Activated naive CD4-positive, alpha-beta T cell (primary cell): ENCODE measurements at places on chromosomes 4 and X.

DNA sequence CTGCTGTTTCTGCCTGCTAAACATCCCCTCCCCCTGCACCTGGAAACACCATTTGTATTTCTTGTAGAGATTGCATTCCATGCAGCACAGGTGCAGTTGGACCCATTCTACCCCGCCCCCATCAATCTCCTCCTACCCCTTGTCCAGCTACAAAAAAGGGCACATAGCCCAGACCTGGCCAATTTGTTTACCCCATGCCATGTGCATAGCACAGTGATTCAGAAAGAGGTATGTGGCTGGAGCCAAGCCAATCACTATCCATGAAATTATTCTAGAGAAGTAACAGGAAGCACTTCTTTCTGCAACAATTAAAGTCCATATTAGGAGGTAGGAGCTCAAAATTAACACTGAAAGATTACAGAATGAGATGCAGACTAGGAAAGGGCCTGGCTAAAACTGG is 20.2 kb upstream of the TMEM184C start:
- no peak for DNase-seq

- DNase-seq: no peak
These were observed 20.9 kb upstream of the S100G start for GRCh38 chrX:16628946-16629595.

DNA sequence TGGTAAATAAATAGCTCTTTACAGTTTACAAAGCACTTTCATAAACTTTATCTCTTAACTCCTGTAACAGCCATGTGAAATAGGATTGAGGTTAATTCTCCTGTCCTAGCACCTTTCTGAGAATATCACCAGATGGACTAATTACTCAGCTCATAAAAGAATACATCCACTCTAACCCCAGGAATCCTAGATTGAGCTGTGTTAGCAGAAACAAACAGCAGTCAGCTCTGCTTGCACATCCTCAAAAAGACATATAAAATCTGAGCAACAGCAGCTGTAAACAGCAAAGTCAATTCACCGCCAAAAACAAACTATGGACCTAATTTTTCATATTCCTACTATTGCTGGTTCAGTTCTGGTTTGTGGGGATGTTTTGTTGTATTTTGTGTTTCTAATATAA is 182.8 kb downstream of the QDPR start:
- no peak for DNase-seq

DNA sequence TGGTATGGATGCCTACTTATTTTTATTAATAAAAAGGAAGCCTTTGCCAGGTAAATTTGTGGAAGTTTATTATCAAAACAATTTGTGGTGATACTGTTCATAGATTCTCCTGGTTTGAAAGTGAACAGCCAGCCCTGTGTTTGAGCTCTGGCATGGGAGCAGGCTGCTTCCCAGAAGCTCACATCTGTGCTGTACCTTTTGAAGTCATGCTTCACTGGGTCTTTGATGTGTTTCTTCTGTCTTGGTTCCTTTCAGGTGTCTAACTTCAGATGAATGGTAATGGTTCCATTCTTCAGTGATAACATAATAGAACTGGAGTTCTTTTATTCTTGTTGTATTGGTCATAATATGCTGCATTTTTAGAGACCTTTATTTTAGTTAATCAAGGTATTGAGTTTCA is 85.5 kb downstream of the BMPR1B start:
- DNase-seq: no peak

DNA sequence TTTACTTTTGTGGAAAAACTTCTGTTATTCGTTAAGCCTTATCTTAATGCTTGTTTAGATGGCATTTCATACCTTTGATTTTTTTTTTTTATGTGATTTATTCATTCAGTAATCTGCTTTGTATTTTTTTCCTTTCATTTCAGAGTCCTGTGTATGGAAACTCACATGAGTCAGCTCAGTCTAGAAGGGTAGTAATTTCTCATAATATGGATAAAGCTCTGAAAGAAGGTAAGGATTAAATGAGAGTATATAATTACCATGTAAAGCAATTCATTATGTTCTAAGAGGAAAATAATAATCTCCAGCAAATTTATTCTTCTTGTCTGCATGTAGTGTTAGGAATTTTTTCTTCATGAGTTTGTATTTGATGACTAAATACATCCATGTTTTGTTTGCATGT is 37.8 kb downstream of the SNX25 start:
- DNase-seq: no peak

GRCh38 chrX:101195442-101196173 is 24.0 kb upstream of the DRP2 start:
- no peak for DNase-seq

- no peak for DNase-seq
These were observed 145.4 kb upstream of the HUWE1 start for GRCh38 chrX:53831662-53832635.

- DNase-seq: no peak
These were observed 4.4 kb downstream of the PQBP1 start for GRCh38 chrX:48902135-48902534.

GRCh38 chrX:36434522-36434921 is 515.0 kb downstream of the CFAP47 start:
- no peak for DNase-seq

DNA sequence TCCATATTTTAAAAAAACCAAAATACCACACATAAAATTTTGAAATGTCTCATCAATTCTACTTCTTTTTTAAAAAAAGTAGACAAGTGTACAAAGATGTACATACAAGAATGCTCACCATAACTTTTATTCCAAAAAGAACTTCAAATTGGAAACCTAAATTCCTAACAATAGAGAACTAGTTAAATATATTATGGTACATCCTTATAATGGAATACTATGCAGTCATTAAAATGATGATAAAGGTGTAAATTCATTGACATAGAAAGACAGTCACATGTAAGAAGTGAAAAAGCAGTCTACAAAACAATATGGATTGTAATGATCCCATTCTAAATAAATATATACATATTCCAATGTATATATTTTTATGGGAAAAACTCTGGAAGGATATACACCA is 31.0 kb downstream of the RPS6KA3 start:
- no peak for DNase-seq

DNA sequence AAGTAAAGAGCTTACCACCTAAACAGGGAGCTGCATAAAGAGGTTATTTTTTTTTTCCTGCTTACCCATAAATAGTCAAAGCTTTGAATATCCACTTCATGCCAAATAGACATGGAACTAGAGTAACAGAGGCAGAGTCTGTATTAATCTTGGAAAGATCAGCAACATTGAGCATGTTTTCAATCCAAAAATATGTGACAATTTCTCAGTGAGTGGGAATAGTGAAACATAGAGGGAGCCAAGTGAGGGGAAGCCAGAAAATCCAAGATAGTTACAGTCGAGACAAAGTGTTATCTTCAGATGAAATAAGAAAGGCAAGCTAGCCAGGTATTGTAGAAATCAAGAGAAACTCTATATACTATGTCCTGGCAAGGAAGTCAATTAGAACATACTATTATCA is 122.3 kb upstream of the TACR3 start:
- DNase-seq: no peak

DNA sequence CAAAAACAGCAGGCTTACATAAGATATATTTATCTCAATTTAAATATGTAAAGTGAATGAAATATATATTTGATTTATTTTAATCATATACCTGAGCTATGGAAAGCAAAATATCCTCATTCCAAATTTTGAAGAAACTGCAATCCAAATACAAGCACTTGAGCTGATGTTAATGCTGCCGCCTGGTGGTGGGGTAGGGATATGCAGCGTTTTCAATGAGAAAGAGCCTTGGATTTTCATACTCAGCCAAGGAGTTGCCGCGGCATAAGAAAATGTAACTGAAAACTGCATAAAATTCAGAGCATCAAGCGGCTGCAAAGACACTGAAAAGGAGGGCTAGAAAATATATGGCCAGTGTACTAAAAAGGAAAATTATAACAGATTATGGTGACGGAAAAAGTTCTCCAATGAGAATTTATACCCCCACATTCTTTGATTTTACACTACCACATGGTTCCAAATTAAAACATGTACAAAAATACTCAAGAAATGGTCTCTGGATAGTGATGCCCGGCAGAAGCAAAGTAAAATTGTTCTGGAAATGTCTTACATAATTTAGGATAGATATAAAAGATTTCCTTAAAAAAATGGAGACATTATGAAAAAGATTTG is 660.3 kb upstream of the PITX2 start:
- DNase-seq: no peak

DNA sequence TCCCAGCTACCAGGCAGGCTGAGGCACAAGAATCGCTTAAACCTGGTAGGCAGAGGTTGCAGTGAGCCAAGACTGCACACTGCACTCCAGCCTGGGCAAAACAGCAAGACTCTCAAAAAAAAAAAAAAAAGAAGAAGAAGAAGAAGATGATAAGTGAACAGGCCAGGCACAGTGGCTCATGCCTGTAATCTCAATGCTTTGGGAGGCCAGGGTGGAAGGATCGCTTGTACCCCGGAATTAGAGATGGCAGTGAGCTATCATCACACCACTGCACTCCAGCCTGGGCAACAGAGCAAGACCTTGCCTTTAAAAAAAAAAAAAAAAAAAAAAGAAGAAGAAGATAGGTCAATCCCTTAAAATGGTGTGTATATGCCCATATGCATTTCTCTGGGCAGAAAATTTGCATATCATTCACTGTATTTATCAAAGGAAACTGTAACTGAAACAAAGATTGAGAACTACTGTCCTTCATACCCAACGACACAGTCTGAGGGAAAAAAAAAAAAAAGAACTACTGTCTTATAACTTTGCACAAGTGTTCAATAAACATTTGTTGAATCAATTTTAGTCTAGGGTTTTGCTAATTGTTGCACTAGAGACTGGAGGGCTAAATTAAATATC is 2.3 kb downstream of the RFC1 start:
- DNase-seq: no peak

DNA sequence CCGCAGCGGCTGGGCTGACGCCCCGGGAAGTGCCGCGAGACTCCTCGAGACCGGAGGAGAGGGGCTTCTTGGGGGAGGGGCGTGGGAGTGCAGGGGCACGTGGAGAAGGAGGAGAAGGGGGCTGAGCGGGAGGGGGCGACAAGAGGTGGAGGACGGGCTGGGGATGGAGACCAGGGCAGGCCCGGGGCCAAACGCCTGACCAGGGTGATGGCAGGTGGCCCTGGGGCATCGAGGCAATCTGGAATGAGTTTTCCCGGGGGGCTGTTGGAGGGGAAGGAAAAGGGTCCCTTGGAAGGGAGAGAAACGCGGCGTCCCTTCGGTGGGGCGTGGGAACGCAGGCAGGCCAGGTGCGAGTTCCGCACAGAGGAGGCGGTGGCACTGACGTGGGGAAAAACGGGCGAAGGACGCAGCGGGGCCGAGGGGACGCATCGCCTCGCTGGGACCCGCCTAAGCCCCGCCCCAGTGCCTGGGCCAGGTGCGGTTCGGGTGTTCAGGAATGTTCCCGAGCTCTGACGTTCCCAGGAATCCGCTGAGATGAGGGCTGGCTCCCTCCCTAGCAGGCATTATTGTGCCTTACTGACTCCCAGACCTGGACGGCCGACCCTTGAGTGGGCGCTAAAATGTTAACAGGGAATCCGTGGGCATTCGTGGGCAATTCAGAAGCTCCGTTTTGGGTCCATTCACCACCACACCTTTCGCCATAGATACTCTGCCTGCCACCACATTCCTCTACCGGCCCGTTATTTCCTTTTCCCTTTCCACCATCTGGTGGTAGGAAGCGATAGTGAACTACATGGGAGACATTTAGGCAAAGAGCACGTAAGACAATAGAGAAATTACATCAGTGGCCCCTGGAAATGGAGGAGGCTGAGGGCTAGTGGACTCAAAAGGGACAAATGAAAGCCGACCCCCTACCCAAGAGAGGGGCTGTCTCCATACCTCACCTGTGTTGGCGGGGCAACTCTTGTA is 795 bp upstream of the SH3KBP1 start:
- DNase-seq: peak; percentile 1

- no peak for DNase-seq
These were observed 658 bp downstream of the SH3TC1 start for GRCh38 chr4:8199594-8200301.

GRCh38 chrX:134671294-134671693 is 13.0 kb upstream of the PLAC1 start:
- no peak for DNase-seq

GRCh38 chrX:136209016-136209738 is 42.0 kb downstream of the MAP7D3 start:
- no peak for DNase-seq

- DNase-seq: no peak
These were observed 194.3 kb downstream of the KIT start for GRCh38 chr4:54852054-54852453.

GRCh38 chr4:73847526-73848182 is 5.4 kb upstream of the PF4V1 start:
- DNase-seq: no peak

GRCh38 chrX:23557070-23557469 is 110.2 kb upstream of the PRDX4 start:
- DNase-seq: no peak

DNA sequence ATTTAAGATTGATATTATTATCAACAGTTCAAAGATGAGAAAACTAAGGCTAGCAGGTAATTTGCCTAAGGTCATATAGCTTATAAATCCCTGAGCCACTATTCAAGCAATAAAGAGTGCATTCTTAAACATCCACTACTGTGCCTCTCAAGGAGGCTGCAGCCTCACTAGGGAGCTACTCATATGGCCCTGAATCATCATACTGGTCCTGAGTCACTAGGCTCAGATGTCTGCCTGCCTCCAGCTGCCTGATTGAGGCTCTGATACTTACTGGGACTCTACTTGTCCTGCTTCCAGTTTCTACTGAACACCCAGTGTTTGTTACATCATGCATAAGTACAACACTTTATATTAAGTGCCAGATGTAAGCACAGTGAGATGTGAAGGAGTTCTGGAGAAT is 110.7 kb downstream of the AASDH start:
- DNase-seq: no peak

GRCh38 chrX:107448998-107449835 is at the start of gene FRMPD3:
TSS of gene FRMPD3 (plus strand) at chrX:107449652. CDS start at chrX:107526589, 76,937 bp downstream.
- no peak for DNase-seq

GRCh38 chr4:146165221-146165620 is 10.3 kb upstream of the LSM6 start:
- DNase-seq: no peak

DNA sequence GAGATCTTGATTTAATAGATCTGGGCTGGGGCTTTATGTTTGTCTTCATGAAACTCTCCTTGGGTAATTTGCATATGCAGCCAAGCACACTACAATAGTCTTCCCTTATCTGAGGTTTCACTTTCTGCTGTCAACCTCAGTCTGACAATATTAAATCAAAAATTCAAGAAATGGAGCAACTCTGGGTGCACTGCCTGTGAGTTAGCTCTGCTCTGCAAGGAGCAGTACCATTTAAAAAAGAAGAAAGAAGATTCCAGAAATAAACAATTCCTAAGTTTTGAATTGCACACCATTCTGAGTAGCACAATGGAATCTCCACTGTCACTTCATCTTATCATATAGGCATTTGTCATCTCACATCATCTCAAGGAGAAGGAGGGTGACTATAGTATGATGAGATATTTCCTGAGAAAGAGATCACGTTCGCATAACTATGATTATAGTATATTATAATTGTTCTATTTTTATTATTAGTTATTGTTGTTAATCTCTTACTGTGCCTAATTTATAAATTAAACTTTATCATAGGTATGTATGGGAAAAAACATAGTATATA is 9.4 kb downstream of the FNIP2 start:
- DNase-seq: no peak

GRCh38 chr4:105978684-105979296 is 83.5 kb downstream of the NPNT start:
- no peak for DNase-seq

- no peak for DNase-seq
These were observed 194.3 kb downstream of the SOWAHB start for GRCh38 chr4:76703676-76704075.

- DNase-seq: no peak
These were observed 306.2 kb downstream of the INPP4B start for GRCh38 chr4:142539796-142540482.

- DNase-seq: no peak
These were observed 221.3 kb downstream of the STIM2 start for GRCh38 chr4:27081675-27082586.
